Osteocyte (in vitro differentiated cells): ENCODE measurements at places on chromosomes 4 and X. TPM values are rescaled to one million over a fixed set of nuclear protein-coding genes. Genes with fewer than 3 reads are reported as not detected.

The CSAG2 gene
- not detected in 2 replicates for total RNA-seq

DNA sequence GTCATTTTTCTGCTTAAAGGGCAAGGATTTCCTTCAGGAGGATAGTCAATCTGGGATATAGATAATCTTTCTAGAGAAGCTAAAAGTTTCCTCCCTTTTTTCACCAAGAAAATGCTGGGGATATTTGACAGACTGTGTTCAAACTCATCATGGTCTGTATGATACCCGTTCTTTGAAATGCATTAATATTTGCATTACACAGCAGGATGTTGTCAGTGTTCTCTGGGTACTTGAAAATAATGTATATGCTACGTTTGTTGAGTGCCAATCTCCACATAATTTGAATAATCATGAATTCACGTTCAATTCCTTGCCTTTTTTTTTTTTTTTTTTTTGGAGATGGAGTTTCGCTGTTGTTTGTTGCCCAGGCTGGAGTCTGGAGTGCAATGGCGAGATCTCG, 18.0 kb upstream of the BMPR1B start:
- H3K27ac ChIP-seq = no peak overlapping the region
- H3K4me1 ChIP-seq = no peaks in the 10 kb centered on the region
- H3K4me3 ChIP-seq = no peak overlapping the region
- H3K36me3 ChIP-seq = no peaks in the 10 kb centered on the region
- H3K27me3 ChIP-seq = no peaks in the 10 kb centered on the region

GRCh38 chrX:65667503-65668376, at the start of gene MSN:
Gene MSN (plus strand): TSS chrX:65667654. CDS start chrX:65667842, 188 bp downstream.
- no peaks in the 10 kb centered on the region for H3K27me3 ChIP-seq
- H3K4me3 ChIP-seq = peak within 1 kb of the TSS; percentile 91
- peak; percentile 87 for DNase-seq
- H3K36me3 ChIP-seq = no peaks in the 10 kb centered on the region

DNA sequence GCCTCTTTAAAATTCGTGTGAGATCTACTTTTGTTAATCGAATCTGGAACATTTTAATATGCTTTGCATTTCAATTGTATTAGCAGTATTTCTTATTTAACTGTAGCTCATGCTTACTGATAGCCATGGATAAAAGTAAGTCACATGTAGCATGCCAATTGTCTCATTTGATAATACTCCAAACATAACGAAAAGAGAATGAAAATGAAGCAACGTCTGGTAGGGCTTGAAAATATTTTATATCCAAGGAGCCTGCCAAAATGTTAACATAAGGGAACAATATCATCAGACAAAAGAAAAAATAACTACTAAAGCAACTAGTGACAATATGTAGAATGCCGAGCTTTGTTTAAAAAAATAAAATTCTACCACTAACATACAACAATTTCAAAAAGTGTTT, 94.1 kb upstream of the MID1 start:
- peaks cover 6% of the 10 kb centered on the region for H3K4me1 ChIP-seq
- DNase-seq = no peak
- no peaks in the 10 kb centered on the region for H3K36me3 ChIP-seq

The CRMP1 gene
- 24.5 and 24.7 TPM in 2 replicates for total RNA-seq

The GLOD5 gene
- not detected in 2 replicates for total RNA-seq

DNA sequence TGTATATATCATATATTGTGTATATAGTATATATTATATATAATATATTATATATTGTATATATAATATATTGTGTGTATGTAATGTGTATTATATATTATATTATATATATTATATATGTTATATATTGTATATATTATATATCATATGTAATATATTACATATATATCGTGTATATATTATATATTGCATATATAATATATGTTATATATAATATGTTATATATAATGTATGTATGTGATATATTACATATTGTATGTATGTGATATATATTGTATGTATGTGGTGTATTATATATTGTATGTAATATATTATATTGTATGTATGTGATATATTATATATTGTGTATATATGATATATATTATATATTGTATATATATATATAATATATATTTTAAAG, 30.5 kb downstream of the RAB40A start:
- no peak overlapping the region for H3K4me3 ChIP-seq
- no peak for DNase-seq
- peaks cover 2% of the 10 kb centered on the region for H3K4me1 ChIP-seq
- H3K36me3 ChIP-seq = no peaks in the 10 kb centered on the region

DNA sequence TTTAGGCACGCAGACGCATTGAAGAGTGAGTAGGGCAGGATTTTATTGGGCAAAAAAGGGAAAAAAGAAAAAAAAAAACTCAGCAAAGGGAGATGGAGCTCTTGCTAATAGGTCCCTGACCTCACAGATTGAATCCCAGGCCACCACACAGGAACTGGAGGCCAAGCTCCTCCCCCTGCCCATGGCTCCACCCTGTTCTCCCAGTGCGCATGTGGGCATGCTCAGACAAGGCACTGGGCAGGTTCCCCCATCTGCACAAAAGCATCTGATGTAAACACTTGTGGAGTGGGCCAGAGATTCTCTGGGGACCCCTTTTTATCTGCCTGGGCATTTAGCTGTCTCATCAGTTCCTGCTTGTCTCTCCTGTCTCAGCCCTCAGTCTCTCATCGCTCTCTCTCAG, 9.5 kb downstream of the FRMD7 start:
- no peak for DNase-seq
- peak overlapping the region; percentile 95 for H3K27ac ChIP-seq
- H3K36me3 ChIP-seq = peaks cover 2% of the 10 kb centered on the region

The FHDC1 gene
- total RNA-seq = 22.1 and 22.3 TPM in 2 replicates

DNA sequence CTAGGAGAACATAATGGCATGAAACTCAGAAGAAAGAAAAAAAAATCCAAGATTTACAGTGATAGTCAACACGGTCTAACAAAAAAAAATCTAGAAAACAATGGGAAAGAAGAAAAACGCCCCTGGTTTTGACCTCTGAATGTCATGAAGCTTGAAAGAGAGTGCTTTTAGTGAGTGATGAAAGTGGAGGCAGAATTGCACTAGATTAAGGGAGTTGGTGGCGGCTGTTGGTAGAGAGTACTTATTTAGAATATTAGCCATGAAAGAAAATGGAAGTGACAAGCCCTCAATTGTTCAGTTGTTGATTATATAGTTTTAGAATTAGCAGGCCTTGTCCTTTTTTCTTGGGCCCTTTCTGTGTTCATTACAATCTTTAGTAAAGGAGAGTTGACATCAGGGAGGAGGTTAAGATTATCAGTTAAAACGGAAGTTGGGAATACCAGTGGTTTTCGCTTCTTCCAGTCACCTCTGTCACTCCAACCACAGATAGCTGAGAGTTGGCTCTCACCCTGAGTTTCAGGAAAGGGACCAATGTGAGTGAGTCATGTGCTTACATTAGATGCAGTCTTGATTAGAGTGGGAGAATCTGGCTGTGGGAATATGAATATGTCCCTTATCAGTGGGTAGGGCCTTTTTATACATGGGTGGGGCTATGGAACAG, 29.7 kb downstream of the EREG start:
- no peaks in the 10 kb centered on the region for H3K36me3 ChIP-seq
- H3K27ac ChIP-seq = no peak overlapping the region

DNA sequence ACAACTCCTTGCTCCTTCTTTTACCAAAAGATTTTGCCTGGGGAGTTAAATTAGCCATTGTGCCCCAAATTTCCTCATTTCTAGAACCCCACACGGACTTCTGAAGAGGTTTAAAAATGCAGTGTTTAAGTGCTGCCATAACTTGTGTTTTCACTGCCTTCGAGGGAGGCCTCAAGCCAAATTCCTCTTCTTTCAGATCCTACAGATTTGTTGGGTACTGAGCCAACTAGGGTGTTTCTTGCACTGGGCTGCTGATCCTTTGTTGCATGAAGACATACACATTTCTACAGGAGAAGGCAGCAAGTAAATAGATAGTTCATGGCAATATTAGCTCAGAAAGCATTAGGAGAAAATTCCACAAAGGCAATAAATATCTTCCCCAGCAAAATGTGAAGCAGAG, 43.8 kb downstream of the GLRA2 start:
- no peaks in the 10 kb centered on the region for H3K4me1 ChIP-seq
- no peak overlapping the region for H3K4me3 ChIP-seq
- no peak for DNase-seq
- no peaks in the 10 kb centered on the region for H3K27me3 ChIP-seq

DNA sequence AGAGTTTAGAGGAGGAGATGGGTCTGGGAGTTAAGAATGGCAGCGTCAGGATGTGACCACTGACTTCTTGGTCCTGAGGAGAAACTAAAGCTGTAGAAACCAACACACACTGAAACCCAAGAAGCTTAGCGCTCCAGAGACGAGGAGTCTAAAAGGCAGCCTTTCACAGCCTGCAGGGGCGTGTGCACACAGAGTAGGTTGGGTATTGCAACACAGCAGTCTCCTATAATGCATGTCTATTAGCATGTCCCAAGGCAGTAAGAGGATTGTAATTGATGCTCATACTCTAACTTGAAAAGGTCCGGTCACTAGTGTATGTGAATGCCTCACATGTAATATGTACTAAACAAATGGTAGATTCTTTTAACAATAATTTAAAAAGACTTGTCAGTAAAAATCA, 57.4 kb downstream of the PTTG2 start:
- H3K27ac ChIP-seq = no peak overlapping the region
- H3K4me1 ChIP-seq = peaks cover 8% of the 10 kb centered on the region
- peaks cover 18% of the 10 kb centered on the region for H3K36me3 ChIP-seq
- H3K4me3 ChIP-seq = no peak overlapping the region
- no peak for DNase-seq

- H3K36me3 ChIP-seq = no peaks in the 10 kb centered on the region
- no peaks in the 10 kb centered on the region for H3K27me3 ChIP-seq
- DNase-seq = no peak
Measured at GRCh38 chr4:128573781-128574508, 235.6 kb upstream of the JADE1 start.

- peaks cover 26% of the 10 kb centered on the region for H3K4me1 ChIP-seq
- H3K4me3 ChIP-seq = no peak overlapping the region
- peaks cover 36% of the 10 kb centered on the region for H3K36me3 ChIP-seq
- no peak for DNase-seq
- peak overlapping the region; percentile 31 for H3K27ac ChIP-seq
Measured at GRCh38 chrX:71292669-71293365, 8.7 kb upstream of the ITGB1BP2 start.

The NXF2B gene
- total RNA-seq = not detected in 2 replicates

DNA sequence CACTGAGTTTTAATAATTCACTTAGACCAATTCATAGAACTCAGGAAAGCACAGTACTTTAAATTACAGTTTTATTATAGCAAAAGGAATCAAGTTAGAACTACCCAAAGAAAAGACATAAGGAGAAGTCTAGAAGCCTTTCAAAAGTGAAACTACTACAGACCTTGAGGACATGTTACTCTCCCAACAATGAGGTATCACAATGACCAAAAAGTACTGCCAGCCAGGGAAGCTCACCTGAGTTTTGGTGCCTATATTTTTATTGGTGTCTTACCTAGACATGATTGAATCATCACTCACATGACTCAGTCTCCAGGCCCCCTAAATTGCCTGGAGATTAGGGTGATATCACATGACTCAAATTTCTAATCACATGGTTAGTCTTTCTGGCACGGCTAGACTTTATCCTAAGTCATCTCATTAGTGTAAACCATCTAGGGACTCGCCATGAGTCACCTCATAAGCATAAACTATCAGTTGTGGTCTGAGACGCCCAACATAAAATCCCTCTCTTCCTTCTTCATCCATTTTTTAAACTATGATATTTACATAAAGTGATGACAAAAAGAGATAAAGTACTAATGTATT, 372.3 kb downstream of the TMA16 start:
- no peak overlapping the region for H3K4me3 ChIP-seq
- no peaks in the 10 kb centered on the region for H3K36me3 ChIP-seq
- H3K27me3 ChIP-seq = peaks cover 3% of the 10 kb centered on the region
- DNase-seq = no peak
- no peak overlapping the region for H3K27ac ChIP-seq

DNA sequence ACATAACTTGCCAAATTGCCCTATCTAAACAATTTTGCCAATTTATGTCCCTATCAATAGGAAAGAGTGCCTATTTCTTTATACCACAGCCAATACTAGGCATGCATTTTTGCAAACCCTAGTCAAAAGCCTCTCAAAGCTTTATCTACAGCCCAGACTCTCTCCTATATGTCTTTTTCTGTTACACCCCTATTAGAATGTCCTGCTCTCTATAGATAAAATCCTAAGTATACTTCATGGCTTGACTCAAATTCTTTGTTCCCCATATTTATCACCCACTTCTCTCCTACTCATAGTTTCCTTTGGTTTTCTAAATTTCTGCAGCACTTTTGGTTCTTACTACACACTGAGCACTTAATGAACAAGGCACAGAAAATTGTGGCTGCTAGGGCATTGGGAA, 38.0 kb downstream of the NUP62CL start:
- no peaks in the 10 kb centered on the region for H3K36me3 ChIP-seq
- DNase-seq = no peak
- H3K27ac ChIP-seq = no peak overlapping the region
- H3K4me1 ChIP-seq = no peaks in the 10 kb centered on the region
- H3K27me3 ChIP-seq = peaks cover 17% of the 10 kb centered on the region
- H3K4me3 ChIP-seq = no peak overlapping the region

The ARHGAP6 gene
- total RNA-seq = 3.5 and 4.2 TPM in 2 replicates

The FGF2 gene
- total RNA-seq = 29.2 and 33.4 TPM in 2 replicates

DNA sequence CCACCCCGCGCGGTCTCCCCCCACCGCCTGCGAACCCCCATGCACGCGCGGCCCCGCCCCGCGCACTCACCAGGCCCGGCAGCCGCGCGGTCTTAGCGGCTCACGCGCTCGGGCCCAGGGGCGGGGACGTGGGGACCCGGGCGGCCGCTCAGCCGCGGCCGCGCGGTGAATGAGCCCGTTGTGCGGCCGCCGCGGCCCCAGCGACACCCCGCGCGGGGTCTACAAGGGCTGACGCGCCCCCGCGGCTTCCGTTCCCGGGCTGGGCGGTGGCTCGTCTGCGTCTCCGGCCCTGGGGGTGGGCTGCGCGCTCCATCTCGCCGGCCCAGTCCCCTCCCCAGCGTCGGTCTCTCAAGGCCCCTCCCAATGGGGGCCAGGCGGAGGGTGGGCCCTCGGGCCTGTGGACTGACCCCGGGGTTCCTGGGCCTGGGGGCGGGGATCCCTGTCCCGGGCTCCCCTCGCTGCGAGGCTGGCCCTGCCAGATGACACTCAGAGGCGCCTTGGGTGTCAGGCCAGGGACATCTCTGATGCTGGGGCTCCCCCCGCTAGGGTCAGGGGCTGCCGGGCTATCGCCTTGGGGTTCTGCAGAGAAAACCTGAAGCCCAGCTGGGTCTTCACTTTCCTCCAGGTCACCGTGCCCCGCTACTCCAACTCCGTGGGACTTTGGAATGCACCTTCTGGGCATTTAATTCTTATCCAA, 4.3 kb upstream of the SLC26A1 start:
- DNase-seq = no peak
- H3K27me3 ChIP-seq = no peaks in the 10 kb centered on the region
- no peak overlapping the region for H3K27ac ChIP-seq
- H3K4me3 ChIP-seq = no peak overlapping the region
- H3K36me3 ChIP-seq = no peaks in the 10 kb centered on the region
- H3K4me1 ChIP-seq = peaks cover 5% of the 10 kb centered on the region

GRCh38 chrX:45602151-45602550, 401.5 kb upstream of the DIPK2B start:
- no peaks in the 10 kb centered on the region for H3K36me3 ChIP-seq
- H3K4me1 ChIP-seq = peaks cover 34% of the 10 kb centered on the region
- no peak overlapping the region for H3K27ac ChIP-seq
- DNase-seq = no peak
- H3K4me3 ChIP-seq = no peak overlapping the region
- H3K27me3 ChIP-seq = no peaks in the 10 kb centered on the region

GRCh38 chr4:85929961-85930665, 429.7 kb downstream of the MAPK10 start:
- no peak for DNase-seq
- H3K4me3 ChIP-seq = peak overlapping the region; percentile 70
- peak overlapping the region; percentile 85 for H3K27ac ChIP-seq

The CITED1 gene
- total RNA-seq = 1.1 TPM in 1 of 2 replicates, not detected in the other

The CCNB3 gene
- 0.48 and 1.4 TPM in 2 replicates for total RNA-seq
